A549 treated with CORT108297 at 1 μM for 4 hours (cell line): ENCODE measurements at places on chromosomes 6 and 20. TPM values are rescaled to one million over a fixed set of nuclear protein-coding genes. Genes with fewer than 3 reads are reported as not detected.

TSBP1 gene
- total RNA-seq: not detected in 5 replicates

ASXL1 gene
- 28.8 to 36.3 TPM (median 33.7 TPM) in 5 replicates for total RNA-seq

MYLK2 gene
- 0.35 to 0.77 TPM (median 0.50 TPM) in 5 replicates for total RNA-seq

POFUT1 gene
- total RNA-seq: 37.0 to 47.3 TPM (median 42.1 TPM) in 5 replicates

ADAT2 gene
- total RNA-seq: 3.5 to 4.4 TPM (median 4.0 TPM) in 5 replicates

TGM3 gene
- total RNA-seq: 0.03 TPM in 3 of 5 replicates, not detected in the others

ACTL10 gene
- 0.05 TPM in 1 of 5 replicates, not detected in the others for total RNA-seq

DSE gene
- total RNA-seq: 13.0 to 20.1 TPM (median 17.4 TPM) in 5 replicates

PLN gene
- not detected in 5 replicates for total RNA-seq

KHDC1L gene
- total RNA-seq: 0.23 to 0.40 TPM (median 0.30 TPM) in 5 replicates

MCHR2 gene
- not detected in 5 replicates for total RNA-seq

SYCP2L gene
- 2.7 to 3.4 TPM (median 2.8 TPM) in 5 replicates for total RNA-seq

PTCHD4 gene
- total RNA-seq: 0.05 to 0.08 TPM (median 0.06 TPM) in 3 of 5 replicates, not detected in the others

THBD gene
- 32.0 to 54.4 TPM (median 42.2 TPM) in 5 replicates for total RNA-seq

RIPPLY2 gene
- 0.17 to 0.65 TPM (median 0.50 TPM) in 5 replicates for total RNA-seq

GFRAL gene
- not detected in 5 replicates for total RNA-seq

OPN5 gene
- total RNA-seq: not detected in 5 replicates

SIRPD gene
- total RNA-seq: not detected in 5 replicates

APCDD1L gene
- 0.03 to 0.08 TPM (median 0.07 TPM) in 5 replicates for total RNA-seq
